ENCODE measurements at places on chromosomes 5 and 9. TPM values are rescaled to one million over a fixed set of nuclear protein-coding genes. Genes with fewer than 3 reads are reported as not detected.

RAB24 gene
- 35.2 TPM for total RNA-seq

MEF2C gene
- 94.0 TPM for total RNA-seq

CCDC69 gene
- total RNA-seq: 75.3 TPM

TAF11L10 gene
- total RNA-seq: not detected

RALGPS1 gene
- total RNA-seq: 18.5 TPM

SPATA31D4 gene
- total RNA-seq: not detected

DNA sequence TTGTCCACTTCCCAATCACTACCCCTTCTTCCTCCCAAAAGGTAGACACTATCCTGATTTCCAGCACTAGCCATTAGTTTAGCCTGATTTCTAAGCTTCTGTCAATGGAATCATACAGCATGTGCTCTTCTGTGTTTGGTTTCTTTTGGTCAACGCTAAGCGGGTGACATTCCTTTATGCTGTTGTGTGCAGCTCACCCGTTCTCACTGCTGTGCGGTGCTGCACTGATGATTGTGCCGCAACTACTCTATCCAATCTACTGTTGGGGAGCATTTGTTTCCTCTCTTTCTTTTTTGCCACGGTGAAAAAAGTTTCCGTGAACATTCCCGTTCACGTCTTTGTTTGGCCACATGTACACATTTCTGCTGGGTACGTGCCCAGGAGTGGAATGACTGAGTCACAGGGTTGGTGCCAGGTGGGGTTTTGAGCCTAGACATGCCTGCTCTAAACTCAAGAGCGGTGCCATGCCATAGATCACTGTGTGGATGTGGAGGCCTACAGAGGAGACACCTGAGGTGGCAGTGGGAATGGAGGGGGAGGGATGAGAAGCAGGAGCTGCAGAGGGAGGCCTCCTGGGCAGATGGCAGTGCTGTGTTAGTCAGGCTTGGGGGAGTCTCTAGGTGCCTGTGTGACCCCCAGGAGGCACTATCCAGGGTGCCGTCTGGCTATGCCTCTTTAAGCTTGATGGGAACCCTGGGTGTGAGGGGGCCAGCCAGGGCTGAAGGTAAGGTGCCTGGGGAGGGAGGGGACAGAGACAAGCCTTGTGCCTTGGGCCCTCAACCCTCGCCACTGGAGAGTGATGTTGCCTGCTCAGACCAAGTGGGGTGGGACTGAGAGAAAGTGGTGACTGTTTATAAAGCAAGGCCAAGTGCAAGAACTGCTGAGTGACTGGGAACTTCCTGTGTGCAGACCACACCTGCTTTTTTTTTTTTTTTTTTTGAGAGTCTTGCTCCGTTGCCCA, 11.4 kb upstream of the ANKRD33B start:
- DNase-seq: no peak

DNA sequence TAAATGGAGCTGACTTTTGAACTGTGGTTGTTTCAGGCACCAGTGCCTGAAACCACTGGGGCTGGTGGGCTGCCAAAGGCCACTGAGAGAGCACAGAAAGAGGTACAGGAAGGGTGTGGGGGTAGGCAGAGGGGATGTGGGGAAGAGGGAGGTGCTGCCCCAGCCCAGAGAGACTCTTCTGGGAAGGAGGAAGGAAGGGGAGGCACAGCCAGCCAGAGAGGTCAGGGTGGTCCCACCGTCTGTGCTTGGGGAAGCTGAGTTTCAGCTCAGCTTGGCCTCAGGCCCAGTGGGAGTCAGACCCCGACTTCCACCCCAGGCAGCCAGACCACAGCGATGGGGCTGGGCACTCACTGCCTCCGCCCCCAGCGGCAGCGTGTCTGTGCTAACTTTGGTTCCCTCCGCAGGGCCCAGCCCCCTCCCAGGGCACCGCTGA, 8.6 kb upstream of the PHYKPL start:
- no peak for DNase-seq

Measured in thoracic aorta (tissue), 2 donors.